ENCODE measurements at places on chromosomes 1 and 21.

GRCh38 chr1:116259663-116260062 lies 113.4 kb upstream of the ATP1A1 start:
- no peak for DNase-seq

- DNase-seq = no peak
These were observed 1.5 kb upstream of the HDGF start for GRCh38 chr1:156752843-156753482.

DNA sequence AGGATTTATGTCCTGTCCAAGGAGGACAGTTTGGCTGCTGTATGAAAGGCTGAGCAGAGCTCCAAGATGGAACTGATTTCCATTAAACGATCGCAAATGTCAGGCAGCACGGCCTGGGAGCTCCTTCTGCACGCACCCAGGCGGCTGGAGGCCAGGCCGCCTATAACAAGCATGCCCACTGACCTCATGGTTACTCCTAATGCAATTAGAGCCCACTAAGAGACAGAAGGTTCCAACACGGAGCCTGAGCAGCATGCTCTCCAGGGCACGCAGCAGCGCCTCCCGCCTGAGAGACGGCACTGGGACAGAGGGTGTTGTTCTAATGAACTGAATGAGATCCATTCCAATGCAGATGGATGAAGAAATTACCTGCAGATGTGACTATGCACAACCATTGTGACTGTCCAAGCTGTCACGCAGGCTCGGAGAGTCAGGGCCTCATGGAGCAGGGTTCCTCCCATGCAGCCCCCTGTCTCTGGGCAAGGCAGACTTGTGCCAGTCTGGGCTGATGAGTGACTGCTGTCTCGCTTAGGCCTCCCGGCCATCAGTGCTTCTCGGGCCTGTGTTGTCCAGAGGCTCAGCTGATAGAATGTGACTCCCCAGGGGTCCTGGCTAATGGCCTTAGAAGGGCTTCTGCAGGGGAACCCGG lies 25.2 kb upstream of the CDCA8 start:
- no peak for DNase-seq

DNA sequence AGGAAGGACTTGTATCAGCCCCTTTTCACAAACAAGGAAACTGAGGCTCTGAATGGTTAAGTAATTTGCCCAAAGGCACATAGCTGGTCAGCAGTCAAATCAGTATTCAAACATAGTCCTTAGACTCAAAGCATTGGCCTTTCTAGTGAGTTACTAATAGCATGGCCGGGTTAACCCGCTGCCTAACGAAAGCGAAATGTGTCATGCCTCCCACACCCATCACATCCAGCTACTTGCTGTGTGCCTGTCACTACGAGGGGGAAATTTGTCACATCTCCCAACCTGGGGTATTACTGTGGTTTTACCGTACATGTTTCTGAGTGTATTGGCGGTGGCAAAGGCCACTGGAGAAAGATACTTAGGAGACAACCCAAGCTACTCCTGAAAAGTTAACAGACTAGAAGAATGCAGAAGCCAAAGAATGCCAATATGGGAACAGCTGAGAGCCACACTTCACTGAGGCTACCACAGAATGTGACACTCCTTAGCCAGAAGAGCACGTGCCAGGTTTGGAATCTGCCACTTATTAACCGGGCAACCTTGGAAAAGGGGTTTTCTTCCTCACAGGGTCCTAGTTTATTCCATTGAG lies 363.5 kb downstream of the KCNH1 start:
- no peak for DNase-seq

DNA sequence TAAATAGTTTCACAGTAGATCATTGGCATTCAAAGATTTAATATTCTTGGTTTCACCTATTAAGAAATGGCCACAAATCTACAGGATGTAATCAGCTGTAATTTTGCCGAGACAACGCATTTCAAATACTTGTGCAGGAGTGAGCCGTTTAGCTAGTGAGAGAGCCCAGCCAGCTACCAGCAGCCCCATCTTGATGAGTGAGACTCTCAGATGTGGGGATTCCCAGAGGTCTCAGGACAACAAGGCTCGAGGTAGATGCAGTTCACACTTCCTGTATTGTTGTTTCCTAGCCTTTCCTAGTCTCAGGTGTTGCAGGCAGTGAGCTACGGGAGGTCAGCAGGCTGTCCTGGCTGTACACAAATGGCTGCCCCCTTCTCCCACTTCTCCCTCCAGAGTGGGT lies 108.6 kb downstream of the PBX1 start:
- no peak for DNase-seq

- DNase-seq = no peak
These were observed 14.1 kb downstream of the XKR8 start for GRCh38 chr1:27973771-27974416.

DNA sequence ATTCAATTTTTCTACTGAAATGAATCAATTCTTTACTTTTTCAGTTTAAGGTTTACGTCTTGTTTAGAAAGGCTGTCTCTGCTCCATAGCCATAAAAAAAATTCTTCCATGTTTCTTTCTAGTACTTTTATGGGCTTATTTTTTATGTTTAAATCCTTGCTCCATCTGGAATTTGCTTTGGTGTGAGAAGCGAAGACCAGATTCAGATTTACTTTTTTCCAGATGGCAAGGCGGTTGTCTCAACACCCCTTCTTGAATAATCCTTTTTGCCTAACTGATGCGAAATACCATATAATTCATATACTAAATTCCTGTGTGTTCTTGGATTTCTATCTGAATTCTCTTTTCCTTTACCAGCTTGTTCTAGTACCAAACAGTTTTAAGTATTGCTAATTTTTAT lies 101.5 kb downstream of the C1orf94 start:
- no peak for DNase-seq

DNA sequence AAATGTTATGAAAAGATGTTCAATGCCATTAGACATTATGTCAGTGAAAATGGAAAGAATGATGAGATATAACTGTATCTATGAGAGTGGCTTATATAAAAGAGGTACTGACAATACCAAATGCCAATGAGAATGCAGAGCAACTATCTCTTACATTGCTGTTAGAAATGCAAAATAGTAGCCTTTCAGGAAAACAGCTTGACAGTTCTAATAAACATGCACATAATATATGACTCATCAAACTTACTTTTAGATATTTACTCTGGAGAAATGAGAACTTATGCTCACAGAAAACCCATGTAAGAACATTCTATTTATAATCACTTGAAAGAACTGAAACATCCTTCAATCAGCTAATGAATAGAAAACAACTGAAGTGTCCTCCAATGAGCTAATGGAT lies 996.7 kb upstream of the ADGRL4 start:
- no peak for DNase-seq

DNA sequence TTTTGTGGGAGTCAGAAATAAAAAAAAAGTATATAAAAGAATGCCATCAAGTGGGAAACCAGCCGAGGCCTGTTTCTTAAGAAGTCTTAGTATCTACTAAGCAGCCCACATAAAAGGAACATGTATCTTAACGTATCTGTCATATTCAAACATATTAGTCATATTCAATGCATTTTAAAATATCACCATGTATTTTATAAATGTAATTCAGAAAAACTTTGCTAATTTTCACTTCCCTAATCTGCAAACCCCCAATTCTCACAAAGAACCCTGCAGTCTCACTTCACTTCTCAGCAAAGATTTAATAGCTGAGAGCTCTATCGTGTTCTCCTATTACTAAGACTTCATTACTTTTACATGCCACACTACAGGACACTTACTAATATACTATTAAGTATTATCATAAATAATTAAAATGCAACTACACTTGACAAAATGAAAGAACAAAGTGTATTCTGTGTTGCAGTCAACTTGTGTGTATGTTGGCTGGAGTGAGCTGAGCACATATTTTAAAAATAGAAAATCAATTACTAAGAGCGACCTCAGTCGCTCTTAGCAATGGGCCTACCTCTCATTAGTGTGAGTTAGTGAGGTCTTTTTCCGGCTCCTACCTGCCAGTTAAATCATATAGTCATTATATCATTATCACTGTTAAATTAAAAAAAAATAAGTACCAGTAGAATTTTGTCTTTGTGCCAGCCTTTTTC lies 484.3 kb downstream of the LMO4 start:
- no peak for DNase-seq

GRCh38 chr1:246226041-246226440 lies 281.0 kb downstream of the SMYD3 start:
- no peak for DNase-seq

- no peak for DNase-seq
These were observed 44.3 kb downstream of the TPR start for GRCh38 chr1:186330758-186331157.

GRCh38 chr1:205754857-205755256 lies 4.9 kb upstream of the NUCKS1 start:
- DNase-seq = no peak

GRCh38 chr21:34857874-34858273 lies 189.1 kb downstream of the CLIC6 start:
- no peak for DNase-seq

- DNase-seq = no peak
These were observed 75.9 kb downstream of the NUF2 start for GRCh38 chr1:163397451-163398200.

GRCh38 chr1:65769636-65770035 lies 23.1 kb upstream of the PDE4B start:
- no peak for DNase-seq

GRCh38 chr1:109492779-109493178 lies 1.1 kb upstream of the CYB561D1 start:
- no peak for DNase-seq

GRCh38 chr1:201134405-201134804 lies 7.4 kb upstream of the ASCL5 start:
- DNase-seq = no peak

DNA sequence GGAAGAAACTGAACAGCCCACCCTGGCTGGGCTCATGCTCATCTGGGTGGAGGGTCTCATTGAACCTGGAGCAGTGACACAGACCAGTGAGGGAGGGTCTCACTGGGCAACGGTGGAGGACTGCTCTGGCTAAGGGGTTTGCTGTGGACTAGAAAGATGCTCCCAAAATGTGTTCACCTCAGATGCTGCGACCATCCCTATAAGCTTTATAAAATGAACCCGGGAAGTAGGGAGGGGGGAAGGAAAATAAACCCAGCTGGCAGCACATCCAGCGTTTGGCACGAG lies 34.5 kb upstream of the LBR start:
- no peak for DNase-seq

GRCh38 chr1:185896863-185897262 lies 162.7 kb downstream of the HMCN1 start:
- no peak for DNase-seq

DNA sequence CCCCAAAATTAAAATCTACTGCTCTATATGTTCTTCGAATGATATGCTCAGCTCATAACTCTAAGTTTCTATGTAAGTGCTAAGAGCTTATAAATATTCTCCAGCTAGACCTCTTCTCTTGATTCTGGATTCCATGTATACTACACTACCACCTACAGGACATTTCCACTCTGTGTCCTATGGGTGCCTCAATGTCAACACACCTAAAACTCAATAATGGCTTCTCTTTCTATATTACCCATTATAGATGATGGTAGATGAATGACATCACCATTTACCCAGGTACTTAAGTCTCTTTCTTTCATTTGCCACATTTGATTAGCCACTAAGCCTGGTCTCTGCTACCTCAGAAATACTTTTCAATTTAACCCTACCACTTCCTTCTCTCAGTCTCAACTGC lies 41.3 kb downstream of the TBX19 start:
- DNase-seq = no peak

- no peak for DNase-seq
These were observed 70.4 kb downstream of the UBR4 start for GRCh38 chr1:19139711-19140110.

- no peak for DNase-seq
These were observed 6.9 kb downstream of the USP48 start for GRCh38 chr1:21775985-21776562.

- DNase-seq = no peak
These were observed 2.2 kb downstream of the MTARC1 start for GRCh38 chr1:220788900-220789299.

DNA sequence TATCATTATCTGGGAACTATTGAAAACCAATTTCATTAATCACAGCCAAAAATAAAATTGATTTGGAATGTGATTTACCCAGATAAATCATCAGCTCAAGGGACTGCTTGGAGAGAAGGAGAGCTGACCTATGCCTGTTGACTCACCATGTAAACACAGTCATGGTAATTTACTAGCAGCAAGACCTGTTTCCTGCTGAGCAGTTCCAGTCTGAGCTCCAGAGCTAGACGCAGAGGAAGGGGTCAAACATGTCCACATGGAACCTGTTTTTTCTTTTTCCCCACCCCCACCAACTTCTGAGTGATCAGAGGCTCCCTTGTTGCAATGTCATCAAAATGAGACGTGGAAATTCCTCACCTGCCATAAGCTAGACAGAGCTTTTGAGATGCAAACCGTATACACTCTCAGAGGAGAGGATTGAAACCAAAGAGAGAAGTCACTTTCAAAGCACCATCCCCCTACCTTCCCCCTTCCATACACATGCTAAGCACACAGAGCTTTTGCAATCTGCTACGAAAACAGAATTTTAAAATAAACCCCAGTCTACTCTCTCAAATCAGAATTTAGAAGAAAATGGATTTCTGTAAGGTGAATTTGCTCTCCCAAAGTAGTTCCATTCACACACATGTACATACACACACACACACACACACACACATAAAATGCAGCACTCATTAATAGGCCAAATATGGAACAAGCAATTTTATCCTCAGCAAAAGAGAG lies 55.9 kb upstream of the PTGFRN start:
- DNase-seq = no peak

GRCh38 chr21:27536319-27536718 lies 569.4 kb upstream of the ADAMTS5 start:
- DNase-seq = no peak

DNA sequence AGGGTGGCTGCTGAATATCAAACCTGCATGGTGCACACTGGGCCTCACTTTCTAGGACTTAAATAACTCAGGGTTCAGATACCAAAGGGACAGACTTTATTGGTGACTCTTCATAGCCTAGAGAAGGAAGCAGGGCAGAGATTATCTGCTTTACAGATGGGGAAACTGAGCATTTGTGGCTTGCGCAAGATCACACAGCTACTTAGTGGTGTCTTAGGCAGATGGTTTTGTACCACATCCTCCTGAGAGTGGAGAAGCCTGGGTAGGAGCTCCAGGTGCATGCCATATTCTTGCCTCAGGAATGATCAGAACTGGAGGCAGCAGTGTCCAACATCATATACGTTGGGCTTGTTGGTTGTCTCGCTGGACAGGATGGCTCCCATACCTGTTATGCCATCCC lies 6.8 kb upstream of the DPH2 start:
- DNase-seq = no peak

DNA sequence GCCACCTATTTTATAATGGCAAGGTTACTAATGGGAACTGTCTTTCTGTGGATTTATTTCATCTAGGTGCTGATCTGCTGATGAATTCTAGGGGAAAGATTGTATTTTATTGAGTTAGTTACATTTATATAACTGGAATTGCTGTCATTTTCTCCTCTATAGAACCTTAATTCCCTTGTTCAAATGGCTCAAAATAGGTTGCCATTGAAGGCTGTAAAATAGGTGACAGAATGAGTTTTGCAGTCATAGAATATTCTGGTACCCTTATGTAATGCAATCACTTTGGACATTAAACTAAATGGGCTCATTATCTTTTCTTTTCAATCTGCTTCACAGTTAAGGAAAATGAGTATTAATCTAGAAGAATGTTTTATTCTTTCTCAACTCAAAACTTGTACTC lies 131.0 kb downstream of the CTH start:
- DNase-seq = no peak
